ENCODE measurements at places on chromosomes 4 and X.

GRCh38 chr4:165207016-165207430, 338 bp upstream of the KLHL2 start:
- DNase-seq, result no peak

DNA sequence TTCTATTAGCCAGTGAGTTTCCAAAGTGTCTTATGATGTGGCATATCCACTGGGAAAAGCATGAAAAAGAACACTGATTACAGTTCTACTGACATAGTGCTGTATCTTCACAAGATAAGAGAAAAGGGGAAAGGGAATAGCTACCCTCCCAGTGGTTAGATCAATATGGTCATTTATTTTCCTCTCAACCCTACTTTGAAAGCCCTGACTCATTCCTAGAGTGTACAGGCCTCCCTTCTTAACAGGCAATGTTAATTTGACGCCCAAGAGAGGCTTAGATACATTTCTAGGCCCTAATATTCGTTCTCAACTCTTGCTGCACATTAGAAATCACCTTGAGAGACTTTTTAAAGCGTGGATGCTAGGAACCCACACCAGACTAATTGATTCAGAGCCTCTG, 20.4 kb upstream of the BRS3 start:
- no peak for DNase-seq

- DNase-seq, result no peak
These were observed 102.5 kb downstream of the SH3RF1 start for GRCh38 chr4:169167957-169168858.

GRCh38 chrX:40849906-40850823, 114.8 kb upstream of the MED14 start:
- DNase-seq, result no peak

DNA sequence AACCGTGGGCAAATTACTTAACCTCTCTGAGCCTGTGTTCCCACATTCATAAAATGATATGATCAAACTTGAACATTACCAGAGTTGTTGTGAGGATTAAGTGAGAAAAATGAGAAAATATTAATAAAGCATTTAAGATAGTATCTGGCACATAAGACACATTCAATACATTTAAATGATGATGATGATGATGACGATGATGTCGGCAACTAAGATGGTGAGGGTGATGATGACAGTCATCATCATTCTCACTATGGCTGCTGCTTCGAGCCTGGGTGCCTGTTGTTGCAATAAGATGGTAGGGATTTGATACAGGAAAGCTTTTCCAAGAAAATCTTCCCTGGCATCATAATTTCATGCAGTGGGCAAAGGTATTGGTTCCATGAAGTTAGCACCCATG, 11.1 kb downstream of the TMEM164 start:
- DNase-seq, result no peak

- no peak for DNase-seq
These were observed 51.2 kb downstream of the RPGR start for GRCh38 chrX:38276089-38276488.

DNA sequence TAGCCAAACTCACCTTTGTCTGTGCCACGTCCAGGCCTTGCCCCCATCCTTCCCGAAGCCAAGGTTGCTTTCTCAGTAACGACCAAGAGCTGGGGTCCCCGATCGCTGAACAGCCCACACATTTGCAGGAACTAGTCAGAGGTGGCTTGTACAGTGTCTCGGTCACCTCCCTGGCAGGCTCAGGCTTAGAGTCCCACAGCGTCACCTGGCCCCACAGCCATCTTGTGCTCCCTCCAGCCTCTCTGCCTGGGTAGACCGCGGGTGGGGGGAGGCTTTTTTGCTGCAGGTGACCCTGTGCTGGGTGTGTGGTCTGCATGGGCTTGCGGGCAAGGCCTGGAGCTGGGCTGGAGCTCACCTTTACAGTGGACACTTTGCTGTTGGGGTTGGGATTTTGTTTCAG, 60.2 kb downstream of the PSAPL1 start:
- DNase-seq, result no peak

GRCh38 chr4:13615161-13615560, 12.4 kb downstream of the BOD1L1 start:
- no peak for DNase-seq

DNA sequence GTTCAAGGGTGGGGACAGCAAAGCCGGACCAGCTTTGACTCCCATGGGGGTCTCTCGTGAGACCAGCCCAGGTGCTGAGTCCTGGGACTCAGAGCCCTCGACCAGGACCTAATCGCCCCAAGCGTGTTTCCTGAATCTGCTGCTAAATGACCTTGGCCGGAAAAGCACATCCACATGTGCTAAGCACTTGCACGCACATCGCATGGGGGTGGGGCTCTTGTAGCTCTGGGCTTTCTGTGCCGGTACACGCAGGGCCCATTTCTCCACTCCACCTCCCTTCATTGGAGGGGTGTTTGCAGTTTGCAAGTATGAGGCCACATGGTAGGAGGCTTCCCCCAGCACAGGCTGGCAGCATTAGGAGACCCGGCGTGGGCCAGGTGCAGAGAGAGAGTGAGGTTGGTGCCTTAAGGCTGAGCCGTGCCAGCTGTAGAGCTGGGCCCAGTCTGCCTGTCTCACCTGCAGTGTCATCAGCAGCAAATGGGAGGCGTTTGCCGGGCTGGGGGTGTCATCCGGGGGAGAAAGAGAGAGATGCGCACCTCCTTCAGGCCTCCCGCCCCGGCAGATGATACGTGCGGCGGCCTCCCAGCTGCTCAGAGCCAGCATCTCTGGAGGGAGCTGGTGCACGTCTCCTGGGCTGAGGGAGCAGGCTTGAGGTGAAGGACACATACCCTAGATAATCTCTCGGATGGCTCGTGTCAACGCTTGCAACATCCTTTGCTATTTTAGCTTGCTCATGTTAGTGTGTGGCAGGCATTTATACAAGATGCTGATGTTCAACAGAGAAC, 45.2 kb upstream of the CLCN4 start:
- peak; percentile 44 for DNase-seq

- no peak for DNase-seq
These were observed 126.6 kb downstream of the FHDC1 start for GRCh38 chr4:153062652-153063168.

GRCh38 chr4:184655889-184656869, 6.6 kb downstream of the PRIMPOL start:
- DNase-seq, result no peak

DNA sequence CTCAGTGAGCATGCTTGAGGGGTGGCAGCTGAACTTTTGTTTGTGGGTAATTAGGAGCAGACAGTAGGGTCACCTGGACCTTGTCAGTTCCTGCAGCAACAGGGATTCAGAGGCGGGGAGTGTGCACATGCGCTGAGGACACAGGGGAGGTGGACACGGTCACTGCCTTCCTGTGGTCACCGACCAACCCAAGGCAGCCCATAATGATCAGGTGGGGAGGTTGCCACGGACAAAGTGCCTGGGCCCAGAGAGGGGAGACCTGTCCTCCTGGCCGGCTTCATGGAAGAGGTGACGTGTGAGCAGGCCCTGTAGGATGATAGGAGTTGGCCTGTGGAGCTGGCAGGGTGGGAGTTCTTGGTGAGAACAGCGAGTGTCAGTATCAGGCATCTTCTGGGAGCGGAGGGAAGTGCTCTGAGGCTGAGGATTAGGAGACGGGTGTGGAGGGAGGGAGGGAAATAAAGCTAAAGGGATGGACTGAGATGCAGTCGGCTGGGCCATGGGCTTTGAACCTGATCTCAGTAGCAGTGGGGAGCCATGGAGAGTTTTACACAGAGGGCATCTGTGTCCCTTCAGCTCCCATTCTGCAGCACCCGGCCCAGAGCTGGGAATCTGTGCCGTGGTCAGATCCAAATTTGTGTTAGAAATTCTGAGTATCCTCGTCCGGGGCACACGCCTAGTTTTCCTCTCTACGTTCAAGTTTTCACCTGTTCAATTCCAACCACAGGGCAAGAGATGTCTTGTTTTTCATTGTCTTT, 100.0 kb downstream of the PSAPL1 start:
- no peak for DNase-seq

- no peak for DNase-seq
These were observed 65.3 kb upstream of the FAM120C start for GRCh38 chrX:54248309-54248708.

GRCh38 chr4:122047456-122048425, 95.9 kb upstream of the TRPC3 start:
- DNase-seq, result no peak

DNA sequence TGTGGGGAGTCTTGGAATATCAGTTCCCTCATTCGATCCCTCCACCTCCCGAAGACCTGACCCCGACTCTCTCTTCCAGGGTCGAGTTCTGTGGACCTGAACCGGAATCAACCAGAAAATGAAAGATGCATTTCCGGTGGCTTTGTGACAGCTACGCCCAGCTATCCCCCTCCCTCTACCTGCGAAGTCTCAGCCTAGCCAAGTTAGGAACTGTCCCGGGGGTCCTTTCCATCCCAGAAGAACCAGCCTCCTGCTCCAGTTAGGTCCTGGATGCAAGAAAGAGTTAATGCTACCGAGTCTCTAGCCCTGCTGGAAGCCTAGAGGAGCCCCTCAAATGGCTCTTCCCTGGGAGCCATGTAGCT, 13.4 kb upstream of the ETDC start:
- DNase-seq, result no peak

- DNase-seq, result no peak
These were observed 1806.8 kb upstream of the TENM3 start for GRCh38 chr4:180436361-180436760.

DNA sequence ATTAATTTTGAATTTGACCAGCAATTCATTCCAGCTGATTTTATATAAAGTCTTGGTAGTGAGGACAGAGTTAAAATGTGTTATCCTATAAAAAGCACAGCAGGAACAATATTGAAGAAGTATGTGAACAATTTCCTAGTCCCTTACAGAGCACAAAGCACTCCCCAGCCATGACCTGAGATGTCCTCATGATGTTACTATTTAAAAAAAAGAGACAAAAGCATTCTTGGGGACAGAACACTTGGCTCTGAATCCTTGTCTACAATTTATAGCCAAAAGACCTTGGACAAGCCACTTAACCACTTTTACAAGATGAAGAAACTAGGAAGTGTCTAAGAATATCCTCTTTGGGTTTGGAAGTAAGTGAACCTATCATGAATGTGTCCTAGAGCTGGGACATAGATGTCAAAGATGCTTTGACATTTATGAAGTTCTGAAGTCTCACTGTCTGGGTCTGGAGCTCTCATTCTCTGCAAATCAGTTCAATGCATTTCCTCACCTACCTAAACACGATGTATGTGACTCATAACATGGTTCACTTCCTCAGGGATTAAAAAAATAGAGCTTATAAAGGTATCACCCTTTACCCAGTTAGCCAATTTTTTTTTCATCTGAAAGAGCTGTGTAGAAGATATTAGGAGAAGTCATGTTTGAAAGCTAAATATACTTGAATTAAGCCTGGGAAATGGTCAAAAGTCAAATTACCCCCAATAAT, 61.4 kb downstream of the IGFBP7 start:
- no peak for DNase-seq

DNA sequence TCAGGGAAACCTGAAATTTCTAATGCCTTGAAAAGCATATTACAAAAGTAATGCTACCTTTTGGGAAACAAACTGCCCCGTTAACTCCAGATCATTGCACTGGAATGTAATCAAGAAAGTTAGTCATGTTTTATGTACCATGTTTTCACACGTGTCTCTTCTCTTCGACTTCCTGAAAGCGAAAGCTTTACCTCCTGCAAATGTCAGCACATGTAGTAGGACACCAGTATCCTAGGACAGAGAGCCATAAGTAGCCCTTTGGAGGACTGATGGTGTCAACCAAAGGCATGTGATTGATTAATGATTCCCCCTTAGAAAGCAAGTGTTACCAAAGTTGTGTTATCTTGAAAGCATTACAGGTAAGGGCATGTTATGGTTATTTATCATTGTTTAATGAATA, 8.8 kb upstream of the MND1 start:
- no peak for DNase-seq

GRCh38 chrX:34900691-34901090, 41.9 kb upstream of the FAM47B start:
- no peak for DNase-seq

DNA sequence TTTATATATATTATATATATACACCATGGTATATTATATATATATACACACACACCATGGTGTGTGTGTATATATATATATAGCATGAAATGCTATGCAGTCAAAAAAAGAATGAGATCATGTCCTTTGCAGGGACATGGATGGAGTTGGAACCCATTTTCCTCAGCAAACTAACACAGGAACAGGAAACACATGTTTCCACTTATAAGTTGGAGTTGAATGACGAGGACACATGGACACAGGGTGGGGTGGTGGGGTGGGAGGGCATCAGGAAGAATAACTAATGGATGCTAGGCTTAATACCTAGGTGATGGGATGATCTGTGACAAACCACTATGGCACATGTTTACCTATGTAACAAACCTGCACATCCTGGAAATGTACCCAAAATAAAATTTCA, 293.6 kb upstream of the NDST3 start:
- DNase-seq, result no peak

DNA sequence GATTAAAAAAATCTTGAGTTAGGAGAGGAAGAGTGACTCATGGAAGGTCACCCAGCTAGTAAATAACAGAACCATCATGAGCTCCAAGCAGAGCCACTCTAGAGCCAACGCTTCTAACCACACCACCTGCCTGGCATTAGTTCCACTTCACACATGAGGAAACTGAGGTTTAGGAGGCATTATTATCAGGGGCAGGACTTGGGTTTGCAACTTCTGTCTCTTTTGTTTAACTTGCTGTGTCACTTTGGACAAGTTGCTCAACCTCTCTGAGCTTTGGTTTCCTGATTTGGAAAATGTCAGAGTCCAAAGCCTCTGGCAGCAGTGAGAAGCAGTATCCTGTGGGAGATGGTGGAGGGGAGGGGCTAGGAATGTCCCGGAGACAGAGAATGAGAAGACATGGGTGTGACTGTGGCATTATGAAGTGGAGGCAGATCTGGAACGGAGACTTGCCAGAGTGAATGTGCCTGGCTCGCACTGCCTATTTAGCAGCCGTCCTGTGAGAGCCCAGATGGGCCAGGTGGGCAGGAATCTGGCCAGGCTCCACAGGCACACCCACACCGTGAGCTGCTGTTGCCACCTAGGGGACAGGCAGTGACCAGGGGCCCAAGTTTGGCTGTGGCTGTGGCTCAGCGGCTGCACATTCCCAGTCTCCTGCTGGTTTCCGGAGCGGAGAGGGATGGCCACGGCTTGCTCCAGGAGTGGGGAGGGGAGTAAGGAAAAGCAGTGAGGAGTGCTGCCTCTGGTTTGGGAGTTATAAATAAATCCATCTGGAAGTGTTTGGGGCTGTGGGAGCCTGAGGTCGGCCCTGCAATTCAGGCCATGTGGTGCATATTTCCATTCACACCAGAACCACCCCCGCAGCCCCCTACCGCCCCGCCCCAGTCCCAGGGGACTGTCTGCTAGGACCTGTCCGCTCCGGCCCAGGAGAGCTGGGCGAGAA, 93.4 kb downstream of the NHSL2 start:
- DNase-seq, result no peak

DNA sequence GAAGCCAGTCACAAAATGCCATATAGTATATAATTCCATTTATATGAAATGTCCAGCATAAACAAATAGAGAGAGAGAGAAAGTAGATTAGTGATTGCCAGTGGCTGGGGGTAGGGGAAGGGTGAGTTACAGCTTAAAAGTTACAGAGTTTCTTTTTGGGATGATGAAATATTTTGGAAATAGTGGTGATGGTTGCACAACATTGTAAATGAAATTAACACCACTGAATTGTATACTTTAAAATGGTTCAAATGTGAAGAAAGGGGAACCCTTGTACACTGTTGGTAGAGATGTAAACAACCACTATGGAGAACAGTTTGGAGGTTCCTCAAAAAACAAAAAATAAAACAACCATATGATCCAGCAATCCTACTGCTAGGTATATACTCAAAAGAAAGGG, 131.2 kb upstream of the GPC4 start:
- DNase-seq, result no peak
